Effector memory CD8-positive, alpha-beta T cell (primary cell): ENCODE measurements at places on chromosomes 3 and 15.

GRCh38 chr3:133295199-133295901, 104.5 kb upstream of the BFSP2 start:
- no peak for DNase-seq

GRCh38 chr3:37223141-37223558, 48.8 kb upstream of the LRRFIP2 start:
- no peak for DNase-seq

DNA sequence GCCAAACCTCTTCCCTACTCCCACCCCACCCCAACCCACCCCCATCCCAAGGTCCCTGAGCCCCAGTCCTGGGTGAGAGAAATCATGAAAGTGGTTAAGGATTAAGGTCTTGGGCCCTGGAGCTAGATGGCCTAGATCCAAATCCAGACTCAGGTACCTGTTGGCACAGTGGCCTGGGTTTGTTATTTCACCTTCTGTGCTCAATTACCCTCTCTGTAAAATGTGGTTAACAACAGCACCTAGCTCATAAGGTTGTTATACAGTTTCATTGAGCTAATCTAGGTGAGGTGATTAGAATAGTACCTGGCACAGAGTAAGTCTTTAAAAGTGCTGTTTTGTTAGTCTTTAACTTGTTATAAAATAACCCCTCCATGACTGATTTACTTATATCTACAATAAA, 6.4 kb upstream of the SNUPN start:
- DNase-seq = no peak

GRCh38 chr15:27086149-27086548, 115.2 kb downstream of the GABRG3 start:
- no peak for DNase-seq

DNA sequence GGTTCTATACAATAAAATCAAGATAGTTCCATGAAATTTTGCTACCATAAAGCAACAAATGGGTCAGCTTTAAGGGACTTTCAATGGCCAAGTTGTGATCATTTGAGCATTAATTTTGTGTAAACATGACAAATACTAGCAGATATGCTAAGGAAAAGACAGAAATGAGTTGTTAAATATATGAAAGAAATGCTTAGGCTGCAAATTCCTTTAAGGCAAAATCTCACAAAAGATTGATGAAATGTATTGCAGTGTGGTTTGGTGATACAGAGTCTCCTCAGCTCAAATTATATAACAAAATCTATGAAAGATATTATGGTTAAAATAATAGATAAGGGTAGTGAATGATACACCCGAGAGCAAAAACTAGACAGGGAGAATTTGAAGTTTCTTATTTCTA, 377.2 kb downstream of the RAP2B start:
- no peak for DNase-seq

DNA sequence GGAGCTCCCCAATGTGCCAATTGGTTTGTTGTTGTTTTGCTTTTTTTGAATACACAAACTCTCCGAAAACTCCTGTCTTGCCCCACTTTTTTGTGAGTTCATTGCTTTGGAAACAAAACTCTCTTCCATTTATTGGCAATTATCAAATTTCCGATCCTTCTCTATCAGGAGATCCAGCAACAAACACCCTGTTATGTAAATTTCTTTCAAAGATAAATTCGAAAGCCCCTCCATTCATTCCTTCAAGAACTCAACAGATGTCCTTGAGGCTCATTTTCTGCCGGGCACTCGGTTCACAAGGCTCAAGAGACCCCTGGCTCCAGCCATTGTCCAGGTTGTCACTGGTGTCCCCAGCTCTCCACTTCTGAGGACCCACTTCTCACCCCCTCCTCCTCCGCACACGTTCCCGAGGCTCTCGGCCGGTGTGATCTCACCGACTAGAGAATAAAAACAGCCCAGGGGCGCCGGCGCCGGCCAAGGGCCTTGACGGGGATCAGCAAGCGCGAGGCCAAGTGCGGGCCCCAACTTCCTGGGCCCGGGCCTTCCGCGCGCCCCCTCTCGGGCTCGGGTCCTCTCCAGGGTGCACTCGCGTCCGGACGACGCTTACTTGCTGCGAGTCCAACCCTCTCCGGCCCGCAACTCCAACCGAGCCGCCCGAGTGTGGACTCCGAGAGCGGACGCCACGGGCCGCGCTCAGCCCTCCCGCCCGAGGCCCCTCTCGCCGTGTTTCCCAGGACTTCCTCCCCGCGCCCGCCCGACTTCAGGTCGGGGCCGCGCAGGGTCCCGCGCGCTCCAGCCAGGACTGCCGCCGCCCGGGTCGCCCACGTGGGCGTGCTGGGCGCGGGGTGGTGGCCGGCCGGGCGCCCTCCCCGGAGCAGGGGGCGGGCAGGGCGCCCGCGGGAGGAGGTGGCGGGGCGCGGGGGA, 533 bp upstream of the SMAD3 start:
- peak; percentile 26 for DNase-seq

GRCh38 chr15:101120987-101121386, 130.9 kb downstream of the CHSY1 start:
- no peak for DNase-seq

GRCh38 chr3:36751326-36751725, 13.0 kb downstream of the DCLK3 start:
- DNase-seq = no peak

GRCh38 chr15:42992626-42993025, 72.0 kb upstream of the TTBK2 start:
- no peak for DNase-seq

DNA sequence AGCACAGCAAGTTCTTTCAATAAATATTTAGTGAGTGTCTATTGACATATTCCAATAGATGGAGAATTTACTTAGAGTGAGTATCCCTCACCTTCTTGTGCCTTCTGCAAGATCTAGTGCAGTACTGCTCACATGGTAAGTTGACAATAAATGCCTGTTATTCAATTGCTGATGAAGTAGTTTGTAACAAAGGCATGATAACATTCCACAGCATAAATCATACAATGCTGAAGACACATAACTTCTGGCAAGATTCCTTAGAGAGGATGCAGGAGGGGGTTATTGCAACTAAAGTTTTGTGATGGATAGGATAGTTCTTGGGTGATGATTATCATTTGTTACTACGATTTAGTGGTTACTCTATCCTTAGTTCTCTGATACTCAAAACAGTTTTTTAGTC, 112.2 kb upstream of the RBMS3 start:
- DNase-seq = no peak

- DNase-seq = no peak
These were observed 8.7 kb downstream of the HACD2 start for GRCh38 chr3:123576122-123576521.

DNA sequence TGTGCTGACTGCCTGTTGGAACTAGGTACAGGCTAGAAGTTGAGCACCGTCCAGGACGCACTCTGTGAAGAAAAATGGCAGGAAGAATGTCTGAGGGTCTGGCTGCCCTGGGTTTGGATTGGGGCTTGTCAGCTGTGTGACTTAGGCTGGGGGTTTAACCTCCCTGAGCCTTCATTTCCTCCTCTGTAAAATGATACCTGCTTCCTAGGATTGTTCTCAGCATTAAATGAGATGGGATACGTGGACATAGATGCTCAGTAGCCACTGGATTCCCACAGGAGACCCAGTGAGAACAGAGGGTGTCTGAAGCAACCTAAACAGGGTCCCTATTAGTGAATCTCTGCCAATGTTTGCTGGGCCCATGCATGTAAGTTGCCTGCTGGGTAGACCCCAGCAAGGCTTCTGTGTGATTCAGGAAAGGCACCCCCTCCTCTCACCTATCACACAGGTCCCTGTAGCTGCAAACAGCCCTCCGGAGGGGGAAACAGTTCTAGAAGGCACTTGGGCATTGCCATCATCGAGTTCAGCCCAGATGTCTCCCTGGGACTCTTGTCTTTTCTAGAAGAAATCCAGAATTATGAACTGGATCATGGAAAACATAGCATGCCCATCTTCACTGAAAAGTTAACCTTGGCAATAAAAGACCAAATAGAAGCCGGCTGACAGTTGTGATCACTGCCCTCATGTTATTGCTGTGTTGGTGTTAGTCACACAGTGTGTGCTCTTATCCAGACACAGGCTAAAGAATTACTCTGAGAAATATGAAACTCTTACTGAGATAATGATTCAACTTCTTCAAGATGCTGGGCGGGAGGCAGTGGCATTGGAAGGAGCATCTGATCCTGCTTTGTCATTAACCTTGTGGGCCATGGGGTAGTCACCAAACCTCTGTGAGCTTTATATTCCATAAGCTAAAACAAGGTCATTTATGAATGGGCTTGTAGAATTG, 64.5 kb downstream of the SMAD6 start:
- no peak for DNase-seq

DNA sequence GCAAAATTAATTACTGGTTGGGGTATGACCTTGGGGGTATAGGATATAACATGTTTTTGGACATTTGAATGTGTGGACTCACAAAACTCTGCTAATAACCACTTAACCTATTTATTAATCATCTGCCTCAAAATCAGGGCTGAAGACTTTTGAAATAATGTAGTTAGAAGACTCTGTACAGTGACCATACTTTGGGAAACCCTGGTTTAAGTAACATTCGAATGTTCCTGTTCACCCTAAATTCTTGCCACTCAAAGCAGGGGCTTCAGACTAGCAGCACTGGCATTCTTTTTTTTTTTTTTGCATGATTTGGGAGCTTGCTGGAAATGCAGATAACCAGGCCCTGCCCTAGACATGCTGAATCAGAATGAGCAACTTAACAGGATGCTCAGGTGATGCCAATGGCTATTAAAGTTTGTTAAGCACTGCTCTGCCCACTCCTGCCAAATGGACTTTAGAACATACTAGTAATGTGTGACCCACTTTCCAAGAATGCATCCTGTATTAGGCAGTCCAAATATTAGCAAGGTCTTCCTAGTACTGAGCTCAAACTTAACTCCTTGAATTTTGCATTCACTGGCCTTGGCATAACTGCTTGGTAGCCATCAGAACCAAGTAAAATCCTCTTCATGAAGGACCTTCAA, 12.7 kb upstream of the ST3GAL6 start:
- no peak for DNase-seq

GRCh38 chr15:44883199-44883877, 73.1 kb upstream of the TERB2 start:
- DNase-seq = no peak
